ENCODE measurements at places on chromosomes 13 and 19. TPM values are rescaled to one million over a fixed set of nuclear protein-coding genes. Genes with fewer than 3 reads are reported as not detected.

DNA sequence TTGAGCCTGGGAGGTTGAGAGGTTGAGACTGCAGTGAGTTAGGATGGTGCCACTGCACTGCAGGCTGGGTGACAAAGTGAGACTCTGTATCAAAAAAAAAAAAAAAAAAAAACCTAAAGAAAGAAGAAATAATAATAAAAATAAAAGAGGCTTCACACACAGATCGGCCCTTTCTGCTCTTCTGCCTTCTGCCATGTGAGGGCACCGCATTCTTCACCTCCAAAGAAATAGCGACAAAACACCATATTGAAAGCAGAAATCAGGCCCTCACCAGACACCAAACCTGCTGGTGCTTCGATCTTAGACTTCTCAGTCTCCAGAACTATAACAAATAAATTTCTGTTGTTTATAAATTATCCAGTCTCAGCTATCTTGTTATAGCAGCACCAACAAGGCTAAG lies 3.0 kb downstream of the ZNF649 start:
- DNase-seq: no peak

DNA sequence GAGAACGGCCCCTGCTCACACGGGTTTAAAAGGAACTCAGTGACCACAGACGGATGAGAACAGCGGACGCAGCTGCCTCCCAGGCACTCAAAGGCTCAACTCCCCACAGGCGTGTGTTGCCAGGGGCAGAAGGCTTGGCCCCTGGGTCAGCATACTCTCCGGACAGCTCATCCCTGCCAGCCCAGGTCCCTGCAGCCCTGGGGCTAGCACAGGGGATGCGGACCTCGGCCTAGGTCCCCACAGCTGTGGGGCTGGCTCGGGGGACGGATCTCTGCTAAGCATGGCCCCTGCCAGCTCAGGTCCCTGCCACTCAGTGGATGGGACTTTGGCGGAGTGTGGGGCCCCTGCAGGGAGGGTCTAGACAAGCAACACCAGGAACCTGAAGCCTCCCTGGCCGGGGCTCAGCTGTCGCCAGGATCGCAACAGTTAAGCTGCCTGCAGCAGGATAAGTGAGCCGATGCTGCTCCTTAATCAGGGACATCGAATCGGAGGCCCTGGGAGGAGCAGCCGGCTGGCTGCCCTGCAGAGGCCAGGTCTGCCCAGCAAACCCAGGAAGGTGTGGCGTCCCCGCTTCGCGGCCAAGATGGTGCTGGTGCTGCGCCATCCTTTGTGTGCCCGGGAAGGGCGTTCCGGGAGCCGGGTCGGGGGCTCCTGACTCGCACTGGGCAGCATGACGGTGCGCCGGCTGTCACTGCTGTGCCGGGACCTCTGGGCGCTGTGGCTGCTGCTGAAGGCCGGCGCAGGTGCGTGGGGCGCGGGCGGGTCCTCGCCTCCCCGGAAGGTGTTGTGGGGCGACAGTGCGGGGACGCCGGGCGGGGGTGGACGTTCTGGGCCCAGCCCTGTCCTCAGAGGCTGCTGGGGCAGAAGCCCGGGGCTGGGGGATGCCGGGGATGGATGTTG lies 32.5 kb downstream of the MCF2L start:
- DNase-seq: no peak

DNA sequence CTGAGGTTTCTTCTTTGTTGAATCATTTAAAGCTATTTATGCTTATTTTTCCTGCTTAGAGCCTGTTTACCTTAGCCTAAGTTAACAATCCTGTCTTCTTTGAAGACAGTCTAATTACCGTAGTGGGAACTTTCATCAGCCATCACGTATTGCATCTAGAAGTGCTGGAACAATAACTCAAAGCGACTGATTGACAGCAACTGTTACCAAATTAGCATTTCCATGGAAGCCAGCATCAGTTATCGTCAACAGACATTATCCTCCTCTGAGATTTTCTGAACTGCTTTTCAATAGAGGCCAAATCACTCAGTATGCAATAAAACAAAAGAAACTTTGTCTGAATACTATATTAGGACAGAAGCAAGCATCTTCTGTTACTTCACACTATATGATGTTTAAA lies 433.3 kb upstream of the SLITRK1 start:
- DNase-seq: no peak

- DNase-seq: no peak
Observed at GRCh38 chr19:34961775-34962686, 2.0 kb downstream of the ZNF792 start.

- DNase-seq: peak; percentile 26
Observed at GRCh38 chr19:44988896-44989556, 12.2 kb upstream of the RELB start.

- DNase-seq: no peak
Observed at GRCh38 chr13:87356314-87356713, 314.9 kb upstream of the SLITRK5 start.

DNA sequence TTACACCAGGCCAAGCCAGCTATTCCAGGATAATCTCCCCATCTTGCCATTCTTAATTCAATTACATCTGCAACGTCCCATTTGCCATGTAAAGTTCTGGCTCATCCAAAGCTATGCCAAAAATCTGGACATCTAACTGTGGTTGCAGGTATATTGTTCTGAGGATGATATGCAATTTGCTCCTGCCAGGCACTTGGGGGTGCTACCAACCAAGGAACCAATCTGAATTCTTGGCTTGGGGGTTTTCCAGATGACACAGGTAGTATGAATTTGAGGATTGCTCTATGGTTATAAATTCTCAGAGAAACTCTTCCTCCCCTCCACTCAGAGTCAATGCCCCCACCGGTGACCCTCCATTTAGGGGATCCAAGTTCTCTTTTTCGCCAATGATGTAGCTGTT lies 33.0 kb downstream of the CRYL1 start:
- peak; percentile 27 for DNase-seq

- no peak for DNase-seq
Observed at GRCh38 chr13:46057256-46058015, 4.9 kb upstream of the ZC3H13 start.

- no peak for DNase-seq
Observed at GRCh38 chr13:112978561-112979405, 9.8 kb downstream of the MCF2L start.

GRCh38 chr19:35608251-35608650 lies 4.3 kb upstream of the HAUS5 start:
- DNase-seq: no peak

GRCh38 chr13:109803825-109804224 lies 17.4 kb upstream of the IRS2 start:
- no peak for DNase-seq

GRCh38 chr19:2809387-2810140 lies 10.1 kb upstream of the ZNF554 start:
- no peak for DNase-seq

DNA sequence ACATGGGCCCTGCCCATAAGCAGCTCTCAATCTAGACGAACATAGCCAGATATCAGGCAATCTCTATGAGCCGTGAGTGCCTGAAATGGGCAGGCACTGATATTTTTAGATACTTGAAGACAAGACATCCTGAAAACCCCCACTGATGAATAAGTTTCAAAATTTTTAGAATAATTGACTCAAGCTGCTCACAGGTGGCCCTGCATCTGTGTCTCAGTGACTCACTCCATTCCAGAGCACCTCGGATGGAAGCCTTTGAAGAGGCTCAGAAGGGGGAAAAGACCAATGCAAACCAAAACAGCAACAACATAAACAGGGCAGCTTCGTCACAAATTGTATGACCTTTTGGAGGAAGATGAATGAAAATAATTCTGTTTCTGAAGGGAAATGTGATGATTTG lies 42.8 kb upstream of the SLC46A3 start:
- no peak for DNase-seq

GRCh38 chr13:113076681-113077401 lies 28.8 kb upstream of the F7 start:
- DNase-seq: no peak

DNA sequence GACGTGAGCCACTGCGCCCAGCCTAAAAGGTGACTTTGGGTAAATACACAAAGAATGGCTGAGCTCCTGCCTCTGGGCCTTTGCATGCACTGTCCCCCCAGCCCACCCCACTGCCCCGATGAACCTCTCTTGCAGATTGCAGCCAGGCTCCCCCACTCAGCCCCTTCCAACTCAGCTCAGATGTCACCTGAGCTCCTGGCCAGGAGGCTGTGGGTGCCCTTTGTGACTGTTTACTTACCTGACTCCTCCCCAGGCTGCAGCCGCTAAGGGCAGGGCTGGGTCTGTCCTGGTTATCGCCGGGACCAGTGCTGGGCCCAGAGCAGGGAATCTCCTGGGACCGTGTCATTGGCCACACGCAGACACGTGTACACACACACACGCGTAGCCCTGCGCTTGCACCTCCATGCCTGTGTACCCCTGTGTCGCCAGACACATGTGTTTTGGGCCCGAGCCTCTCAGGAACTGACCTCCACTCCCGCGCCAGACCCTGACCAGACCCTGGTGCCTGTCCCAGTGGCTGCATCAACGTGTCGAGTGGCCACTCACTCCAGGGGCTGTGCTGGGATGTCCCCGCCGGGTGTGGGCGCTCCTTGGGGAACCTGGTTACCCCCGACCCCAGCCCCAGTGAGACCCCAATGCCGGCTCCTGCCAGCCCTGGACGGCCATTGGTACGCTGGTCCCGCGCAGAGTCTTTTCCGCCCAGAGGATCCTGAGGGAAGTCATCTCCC lies 18.7 kb downstream of the EFNA2 start:
- no peak for DNase-seq

- DNase-seq: no peak
Observed at GRCh38 chr19:50024719-50025021, 502 bp downstream of the VRK3 start.

ADAT3 gene
- 15.9 TPM for total RNA-seq

NCAN gene
- total RNA-seq: 0.07 TPM

DZIP1 gene
- total RNA-seq: 0.17 TPM

C13orf42 gene
- total RNA-seq: not detected

MBD3L2 gene
- total RNA-seq: not detected

HCN2 gene
- total RNA-seq: 2.4 TPM

PBX4 gene
- 11.6 TPM for total RNA-seq

CDX2 gene
- total RNA-seq: 12.5 TPM

ALKBH6 gene
- total RNA-seq: 28.6 TPM

SPACA4 gene
- not detected for total RNA-seq

All from HCT116 (cell line).